Activated CD8-positive, alpha-beta memory T cell treated with anti-CD3 and anti-CD28 coated beads for 1 hour (primary cell): ENCODE measurements at places on chromosomes 11 and 22.
A peak's percentile ranks its signal among the peaks of the same experiment; 100 is the strongest.

DNA sequence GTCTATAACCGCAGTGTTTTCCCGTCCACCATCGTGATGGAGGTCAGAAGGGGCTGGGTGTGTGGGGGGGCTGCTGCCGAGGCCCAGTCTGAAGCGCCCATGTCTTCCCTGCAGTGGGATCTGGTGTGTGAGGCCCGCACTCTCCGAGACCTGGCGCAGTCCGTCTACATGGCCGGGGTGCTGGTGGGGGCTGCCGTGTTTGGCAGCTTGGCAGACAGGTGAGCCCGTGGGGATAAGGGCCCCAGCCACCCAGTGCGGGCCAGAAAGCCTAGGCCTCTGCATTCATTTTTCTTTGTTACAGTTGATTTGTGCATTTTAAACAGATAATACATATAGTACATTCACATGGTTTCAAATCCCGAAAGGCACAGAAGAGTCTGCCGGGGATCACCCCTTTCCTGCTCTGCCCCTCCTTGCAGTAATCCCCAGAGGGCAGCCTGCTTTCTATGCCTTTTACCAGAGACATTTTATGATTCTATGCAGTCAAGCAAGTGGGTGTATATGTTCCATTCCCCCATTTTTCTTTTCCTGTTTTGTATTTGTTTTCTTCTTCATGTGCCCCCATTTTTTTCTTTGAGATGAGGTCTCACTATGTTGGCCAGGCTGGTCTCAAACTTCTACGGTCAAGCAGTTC is 32.6 kb downstream of the CAPN1 start:
- DNase-seq, result no peak

GRCh38 chr22:24247564-24248344 is 2.9 kb upstream of the GGT5 start:
- no peak for DNase-seq

GRCh38 chr11:124954590-124954955 is 571 bp downstream of the CCDC15 start:
- no peak for DNase-seq

GRCh38 chr22:17707526-17707925 is 66.7 kb downstream of the BID start:
- no peak for DNase-seq

- DNase-seq, result no peak
Observed at GRCh38 chr11:129458756-129459535, 83.3 kb downstream of the BARX2 start.

DNA sequence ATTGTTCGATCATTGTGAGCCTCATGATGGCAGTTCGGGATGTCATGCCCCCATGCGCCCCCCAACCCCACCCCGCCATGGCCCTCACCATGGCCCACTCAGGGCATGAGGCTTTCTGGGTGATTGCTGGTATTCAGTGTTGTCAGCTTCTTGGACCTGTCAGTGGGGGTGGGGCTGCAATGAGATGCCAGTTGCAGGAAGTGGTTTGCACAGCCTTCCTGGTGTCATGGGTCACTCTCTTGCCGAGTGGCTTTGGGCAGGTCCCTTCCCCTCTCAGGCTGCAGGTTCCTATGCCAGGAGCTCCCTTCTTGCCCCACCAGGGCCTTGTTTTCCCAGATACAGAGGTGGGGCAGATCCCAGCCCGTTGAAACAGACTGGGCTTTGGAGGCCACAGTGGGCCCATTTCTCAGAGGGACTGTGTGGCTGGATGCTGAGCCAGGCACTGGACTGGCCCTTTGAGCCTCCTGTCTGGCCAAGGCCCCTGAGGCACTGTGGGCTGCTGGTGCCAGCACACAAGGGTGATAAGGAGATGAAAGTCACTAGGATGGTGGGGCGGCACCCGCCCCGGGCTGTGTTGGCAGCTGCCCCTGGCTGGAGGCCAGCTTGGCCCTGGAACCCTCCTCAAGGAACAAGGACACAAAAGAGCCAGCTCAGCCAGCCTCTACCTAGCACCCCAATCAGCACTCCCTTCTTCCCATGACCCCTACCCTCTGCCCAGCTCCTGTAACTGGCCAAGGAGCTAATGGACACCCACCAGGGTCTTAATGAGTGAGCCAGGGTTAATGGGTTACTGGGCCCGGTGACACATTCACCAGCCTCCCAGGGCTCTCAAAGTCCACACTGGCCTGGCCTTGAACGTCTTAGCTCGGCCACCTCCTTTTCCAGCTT is 1.5 kb upstream of the GGT1 start:
- DNase-seq, result no peak

- no peak for DNase-seq
Observed at GRCh38 chr11:96221244-96222070, 121.5 kb downstream of the MAML2 start.

DNA sequence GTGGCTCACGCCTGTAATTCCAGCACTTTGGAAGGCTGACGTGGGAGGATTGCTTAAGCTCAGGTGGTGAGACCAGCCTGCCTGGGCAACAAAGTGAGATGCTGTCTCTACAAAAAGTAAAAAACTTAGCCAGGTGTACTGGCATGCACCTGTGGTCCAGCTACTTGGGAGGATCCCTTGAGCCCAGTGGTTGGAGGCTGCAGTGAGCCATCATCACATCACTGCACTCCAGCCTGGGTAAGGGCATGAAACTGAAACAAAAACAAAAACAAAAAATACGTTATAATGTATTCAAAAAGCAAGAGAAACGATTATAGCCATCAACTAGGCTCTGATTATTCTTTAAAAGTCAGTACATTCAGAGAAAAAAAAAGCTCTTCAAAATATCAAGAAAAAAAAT is 62.5 kb downstream of the TCF20 start:
- DNase-seq, result no peak

GRCh38 chr22:34904486-34904885 is 161.5 kb upstream of the ISX start:
- DNase-seq, result no peak

DNA sequence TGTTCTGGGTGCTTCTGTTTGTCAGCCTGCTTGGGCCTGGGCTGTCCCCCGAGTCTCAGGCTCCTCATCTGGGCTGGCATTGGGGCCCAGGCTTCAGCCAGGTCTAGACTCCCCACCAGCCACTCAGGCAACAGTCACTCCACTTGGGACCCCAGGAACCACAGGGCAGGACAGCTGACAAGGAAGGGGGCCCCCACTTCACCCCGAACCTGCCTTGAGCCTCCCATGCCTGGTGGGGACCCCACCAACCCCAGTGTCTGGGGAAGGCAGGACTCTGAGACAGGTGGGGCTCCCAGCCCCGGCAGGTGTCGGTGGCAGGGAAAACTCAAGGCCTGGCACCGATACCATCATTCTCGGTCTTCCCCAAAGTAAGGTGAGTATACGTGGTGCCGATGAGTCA is 11.7 kb upstream of the LTO1 start:
- no peak for DNase-seq

GRCh38 chr11:16380941-16381568 is 24.7 kb upstream of the SOX6 start:
- no peak for DNase-seq

DNA sequence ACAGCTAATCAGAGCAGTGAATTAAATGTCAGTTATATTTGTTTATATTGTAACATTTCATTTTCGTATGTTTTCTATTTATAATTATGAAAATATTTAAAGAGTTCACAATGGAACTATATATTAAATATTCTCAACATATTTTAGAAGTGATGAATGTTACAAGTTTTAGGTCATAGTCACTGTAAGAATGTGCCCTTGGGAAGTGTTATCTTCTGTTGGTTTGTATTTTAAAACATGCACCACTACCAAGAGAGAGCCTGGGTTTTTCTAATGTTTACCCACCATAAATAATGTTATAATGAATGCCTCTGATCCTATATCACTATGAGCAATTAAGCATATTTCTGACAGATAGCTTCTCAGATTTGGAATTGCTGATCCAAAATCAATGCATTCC is 171.0 kb downstream of the BCR start:
- DNase-seq, result no peak

GRCh38 chr11:43874738-43875137 is 5.9 kb upstream of the ALKBH3 start:
- no peak for DNase-seq

DNA sequence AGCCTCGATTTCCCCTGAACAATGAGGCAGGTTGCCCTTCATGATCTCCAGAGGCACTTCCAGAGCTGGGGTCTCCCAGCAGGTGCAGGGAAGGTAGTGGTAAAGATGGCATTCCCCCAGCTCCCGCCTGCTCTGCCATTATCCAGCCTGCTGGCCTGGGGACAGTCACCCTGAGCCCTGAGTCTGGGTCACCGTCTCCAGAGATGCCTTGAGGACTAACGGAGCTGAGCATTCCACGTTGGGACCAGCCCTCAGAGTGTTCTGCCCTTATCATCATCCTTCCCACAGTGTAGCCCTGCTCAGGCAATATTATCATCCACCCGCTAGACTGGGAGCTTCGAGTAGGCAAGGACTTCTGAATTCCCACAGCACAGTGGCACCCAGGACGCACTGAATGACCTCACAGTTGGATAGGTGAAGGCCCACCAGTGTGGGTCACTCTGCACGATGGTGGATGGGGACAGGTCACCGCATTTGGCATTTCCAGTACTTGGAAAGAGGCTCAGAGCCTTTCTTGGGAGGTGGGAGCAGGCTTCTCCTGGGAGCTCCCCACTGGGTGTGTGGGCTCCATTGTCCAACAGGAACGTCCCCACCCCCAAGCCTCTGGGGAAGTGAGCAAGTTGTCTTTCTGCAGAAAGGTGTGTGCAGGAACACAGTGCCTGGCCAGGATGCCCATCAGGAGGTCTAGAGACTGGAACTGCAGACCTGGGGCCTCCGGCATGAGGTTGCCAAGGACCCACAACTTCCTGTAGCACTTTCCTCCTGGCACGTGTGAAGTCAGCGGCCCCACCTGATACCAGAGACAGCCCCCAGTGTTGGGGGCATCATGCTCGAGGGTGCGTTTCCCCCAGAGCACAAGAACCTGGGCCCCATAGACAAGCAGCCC is 51.4 kb upstream of the WNT7B start:
- DNase-seq, result no peak

- DNase-seq, result no peak
Observed at GRCh38 chr11:1006762-1007161, 29.8 kb downstream of the MUC6 start.

GRCh38 chr11:112408517-112408916 is 147.9 kb upstream of the PLET1 start:
- DNase-seq, result no peak

- DNase-seq, result no peak
Observed at GRCh38 chr11:69669486-69669885, 5.7 kb downstream of the LTO1 start.

- DNase-seq, result no peak
Observed at GRCh38 chr22:44628835-44629234, 73.2 kb upstream of the PRR5 start.

- DNase-seq, result no peak
Observed at GRCh38 chr11:112222303-112222702, 3.9 kb upstream of the PTS start.

DNA sequence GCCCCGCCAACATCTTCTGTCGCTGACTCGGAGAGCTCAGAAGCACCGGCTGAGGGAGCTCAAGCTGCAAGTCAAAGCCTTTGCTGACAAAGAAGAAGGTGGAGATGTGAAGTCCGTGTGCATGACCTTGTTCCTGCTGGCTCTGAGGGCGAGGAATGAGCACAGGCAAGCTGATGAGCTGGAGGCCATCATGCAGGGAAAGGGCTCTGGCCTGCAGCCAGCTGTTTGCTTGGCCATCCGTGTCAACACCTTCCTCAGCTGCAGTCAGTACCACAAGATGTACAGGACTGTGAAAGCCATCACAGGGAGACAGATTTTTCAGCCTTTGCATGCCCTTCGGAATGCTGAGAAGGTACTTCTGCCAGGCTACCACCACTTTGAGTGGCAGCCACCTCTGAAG is 6.7 kb downstream of the RAG1 start:
- no peak for DNase-seq

- no peak for DNase-seq
Observed at GRCh38 chr11:33376331-33377310, 119.4 kb downstream of the HIPK3 start.

GRCh38 chr11:113265362-113265761 is 49.0 kb upstream of the TTC12 start:
- no peak for DNase-seq

GRCh38 chr22:43889860-43890253 is 2.0 kb downstream of the PNPLA5 start:
- no peak for DNase-seq

- DNase-seq, result no peak
Observed at GRCh38 chr11:120914601-120915000, 109.3 kb upstream of the TBCEL start.

DNA sequence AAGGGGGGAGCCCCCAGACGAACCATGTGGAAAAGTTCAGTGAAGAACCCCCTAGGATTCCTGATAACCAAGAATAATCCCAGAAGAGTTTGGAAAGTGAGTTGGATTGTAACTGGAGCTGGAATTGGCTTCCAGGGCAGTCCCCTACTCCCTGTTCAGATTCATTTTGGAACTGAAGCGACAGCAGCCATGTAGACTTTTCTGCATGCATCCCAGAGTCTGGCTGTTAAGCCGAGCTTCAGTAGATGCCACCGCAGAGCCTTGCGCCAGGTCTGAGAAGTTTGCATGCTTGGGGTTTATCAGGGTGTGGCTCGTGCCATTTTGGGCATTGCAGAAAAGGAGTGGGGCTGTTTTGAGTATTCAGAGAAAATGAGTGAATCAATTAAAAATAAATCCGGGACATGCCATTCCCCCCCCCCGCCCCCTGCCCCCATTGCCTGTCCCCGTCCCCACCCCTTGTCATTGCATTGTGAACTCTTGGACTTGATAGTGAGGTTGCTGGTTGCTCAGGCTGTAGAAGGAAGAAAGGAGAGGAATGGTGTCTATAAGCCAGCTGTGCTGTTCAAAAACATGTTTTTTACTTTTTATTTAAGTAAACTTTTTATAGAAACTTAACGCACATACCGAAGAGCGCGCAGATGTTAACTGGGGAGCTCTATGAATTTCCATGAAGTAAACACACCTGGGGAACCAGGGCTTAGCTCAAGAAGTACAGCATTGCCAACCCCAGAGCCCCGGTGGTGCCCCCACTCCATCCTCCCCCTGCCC is 71.2 kb downstream of the LDLRAD3 start:
- DNase-seq, result no peak

DNA sequence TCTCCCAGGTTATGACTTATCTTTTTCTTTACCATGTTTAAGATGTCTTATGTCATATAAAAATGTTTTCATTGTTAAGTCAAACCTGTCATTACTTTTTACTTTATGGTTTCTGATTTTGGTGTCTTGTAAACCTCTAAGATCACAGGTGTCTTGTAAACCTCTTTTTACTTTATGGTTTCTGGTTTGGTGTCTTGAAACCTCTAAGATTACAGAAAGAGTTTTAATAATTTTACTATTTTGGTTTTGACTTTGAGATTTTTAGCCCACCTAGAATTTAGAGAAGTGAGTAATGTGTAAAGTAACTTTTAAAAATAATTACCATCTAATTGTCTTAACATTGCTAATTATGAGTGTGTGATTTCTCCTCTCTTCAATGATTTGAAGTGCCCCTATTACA is 2.6 kb downstream of the CSF2RB start:
- no peak for DNase-seq

GRCh38 chr22:46652081-46652846 is 32.1 kb downstream of the GRAMD4 start:
- DNase-seq, result no peak

GRCh38 chr22:50271519-50271970 is 1.4 kb upstream of the MAPK11 start:
- peak; percentile 39 for DNase-seq

- DNase-seq, result no peak
Observed at GRCh38 chr11:69312453-69313404, 18.8 kb downstream of the MYEOV start.

GRCh38 chr22:46355369-46355995 is 20.0 kb downstream of the TRMU start:
- DNase-seq, result peak; percentile 49
